ENCODE measurements at places on chromosomes 13 and 19. TPM values are rescaled to one million over a fixed set of nuclear protein-coding genes. Genes with fewer than 3 reads are reported as not detected.

HNRNPA1L2 gene
- total RNA-seq: 6.9 TPM

ZNF557 gene
- total RNA-seq: 6.1 TPM

TRAPPC6A gene
- 27.8 TPM for total RNA-seq

CCL25 gene
- not detected for total RNA-seq

GRCh38 chr19:1936430-1936829 lies 4.5 kb upstream of the CSNK1G2 start:
- no peak for DNase-seq

DNA sequence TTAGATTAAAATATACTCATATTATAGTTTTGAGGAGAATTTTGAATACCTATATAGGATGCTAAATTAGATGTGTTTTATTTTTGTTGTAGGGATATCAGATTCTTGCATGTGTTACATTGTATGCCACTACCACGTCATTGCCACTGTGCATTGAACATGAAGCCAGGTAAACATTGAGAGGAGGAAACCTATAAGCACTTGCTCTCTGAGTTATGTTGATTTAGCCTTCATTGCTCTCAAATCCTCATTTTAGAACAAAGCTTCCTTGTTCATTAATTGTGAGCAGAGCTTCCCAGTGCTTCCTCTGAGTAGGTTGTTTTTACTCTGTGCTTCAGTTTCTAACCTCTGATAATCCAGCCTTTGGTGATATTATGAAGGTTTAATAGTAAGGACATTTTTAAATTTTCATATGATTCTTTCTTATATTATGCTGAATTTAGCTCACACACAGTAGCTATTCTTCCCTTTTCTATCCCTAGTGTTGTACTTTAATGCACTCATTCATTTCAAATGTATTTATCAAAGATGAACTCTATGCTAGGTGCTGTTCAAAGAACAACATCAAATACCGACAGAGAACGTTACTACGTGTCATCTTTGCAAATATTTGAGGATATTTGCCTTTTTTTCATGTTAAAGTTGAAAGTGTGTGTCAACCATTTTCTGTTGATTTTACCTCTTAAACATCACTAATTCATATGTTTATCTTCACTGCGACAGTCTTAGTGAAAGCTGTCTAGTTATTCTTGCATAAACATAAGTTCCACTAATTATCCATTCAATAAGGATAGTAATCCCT lies 1448.0 kb upstream of the MIR17HG start:
- no peak for DNase-seq

DNA sequence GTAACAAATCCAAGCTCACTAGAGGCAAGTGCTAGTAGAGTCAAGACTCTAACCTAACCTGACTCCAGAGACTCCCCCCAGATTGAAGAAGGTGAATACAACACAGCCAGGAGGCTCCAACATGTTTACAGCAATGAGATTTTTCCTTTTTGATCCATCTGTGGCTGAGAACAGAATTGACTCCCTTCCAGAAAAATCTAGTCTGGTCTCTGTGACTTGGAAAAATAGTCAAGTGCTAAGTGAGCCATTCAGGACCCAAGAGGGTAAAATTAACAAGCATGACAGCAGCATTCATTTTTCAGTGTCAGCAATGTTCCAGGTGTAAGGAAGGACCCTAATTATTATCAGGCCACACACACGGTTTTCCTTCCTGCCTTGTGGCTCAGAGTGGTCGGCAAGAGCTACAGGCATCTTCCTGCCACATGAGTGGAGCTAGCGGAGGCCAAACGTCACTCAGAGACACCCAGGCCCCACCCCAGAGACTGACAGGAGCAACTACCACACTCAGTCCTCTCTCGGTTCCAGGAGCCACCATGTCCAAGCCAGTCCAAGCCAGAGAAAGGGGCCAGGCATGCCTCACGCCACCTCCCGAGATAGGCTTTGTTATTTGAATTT lies 395.1 kb downstream of the FOXO1 start:
- DNase-seq: no peak

- no peak for DNase-seq
These were observed 213.2 kb upstream of the SOX1 start for GRCh38 chr13:111853721-111854120.

GRCh38 chr19:48102870-48103751 lies 7.5 kb downstream of the PLA2G4C start:
- no peak for DNase-seq

DNA sequence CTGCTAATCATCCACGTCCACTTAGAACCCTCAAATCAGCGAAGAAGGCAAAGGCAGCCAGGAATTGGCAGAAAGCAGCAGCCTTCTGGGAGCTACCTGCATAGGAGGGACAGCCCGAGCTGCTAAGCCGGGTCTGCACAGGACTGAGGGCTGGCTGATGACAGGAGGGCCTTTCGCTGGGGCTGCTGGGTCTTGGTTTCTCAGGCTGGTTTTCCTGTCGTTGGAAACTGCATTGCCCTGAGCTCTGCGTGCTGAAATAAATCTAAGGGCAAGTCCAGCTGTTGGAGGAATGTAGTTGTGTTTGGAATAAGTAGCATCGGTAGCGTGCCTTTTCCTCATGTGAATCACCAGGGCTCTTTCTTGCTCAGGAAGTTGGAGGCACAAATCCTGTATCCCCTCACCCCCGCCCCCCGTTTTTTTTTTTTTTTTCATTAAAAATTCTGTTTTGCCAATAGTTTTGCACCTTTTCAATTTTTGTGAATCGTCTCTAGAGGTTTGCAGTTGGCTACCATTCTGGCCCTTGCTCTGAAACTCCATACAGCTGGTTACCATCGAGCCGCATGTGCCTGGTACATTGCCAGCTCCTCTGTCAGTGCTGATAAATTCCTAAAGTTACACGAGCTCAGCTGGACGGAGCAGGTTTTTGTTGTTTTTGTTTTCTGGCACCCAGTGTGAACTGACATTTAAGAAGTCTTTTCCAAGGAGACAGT lies 193.9 kb upstream of the RNF113B start:
- DNase-seq: no peak

Data from esophagus squamous epithelium (tissue), 5 donors.